ENCODE measurements at places on chromosomes 6 and 20.

DNA sequence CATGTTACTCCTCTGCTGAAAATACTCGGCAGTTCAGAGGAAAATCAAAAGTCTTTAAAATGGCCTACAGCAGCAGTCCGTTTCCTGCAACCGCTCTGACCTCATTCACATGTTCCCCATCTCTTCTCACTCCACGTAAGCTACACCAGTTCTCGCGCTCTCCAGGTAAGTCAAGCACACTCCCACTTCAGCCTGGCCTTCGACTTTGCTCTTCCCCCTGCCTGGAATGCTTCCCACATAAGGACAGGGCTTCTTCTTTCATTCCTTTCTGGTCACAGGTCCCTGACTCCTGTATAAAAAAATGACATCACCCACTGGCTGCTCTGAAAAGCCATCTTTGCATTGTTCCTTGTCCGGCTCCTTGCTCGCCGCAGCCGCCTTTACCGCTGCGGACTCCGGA lies 42.7 kb downstream of the MGME1 start:
- DNase-seq = no peak

DNA sequence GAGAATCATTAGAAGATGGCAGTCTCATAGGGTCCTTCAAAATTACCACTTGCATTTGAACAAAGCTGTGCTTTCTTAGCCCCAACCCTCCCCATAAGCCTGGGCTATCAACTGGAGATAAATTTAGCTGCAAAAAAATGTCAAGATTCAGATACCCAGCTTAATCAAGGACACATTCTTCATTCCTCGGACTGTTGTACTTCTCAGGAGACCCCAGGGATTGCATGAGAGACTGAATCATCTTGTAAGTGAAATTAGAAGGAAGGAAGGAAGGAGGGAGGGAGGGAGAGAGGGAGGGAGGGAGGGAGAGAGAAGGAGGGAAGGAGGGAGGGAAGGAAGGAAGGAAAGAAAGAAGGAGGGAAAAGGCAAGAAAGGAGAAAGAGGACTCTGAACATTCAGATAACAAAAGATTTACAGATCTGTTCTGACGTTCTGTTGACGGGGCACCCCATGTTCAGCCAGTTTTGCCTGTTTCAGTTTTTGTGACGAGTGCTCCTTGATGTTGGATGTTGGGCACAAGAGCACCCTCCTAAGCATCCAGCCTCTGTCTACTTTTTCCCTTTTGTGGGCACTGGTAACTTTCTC lies 498.7 kb downstream of the PREX1 start:
- DNase-seq = no peak

- no peak for DNase-seq
These were observed 79.8 kb upstream of the SCAF8 start for GRCh38 chr6:154653385-154653784.

DNA sequence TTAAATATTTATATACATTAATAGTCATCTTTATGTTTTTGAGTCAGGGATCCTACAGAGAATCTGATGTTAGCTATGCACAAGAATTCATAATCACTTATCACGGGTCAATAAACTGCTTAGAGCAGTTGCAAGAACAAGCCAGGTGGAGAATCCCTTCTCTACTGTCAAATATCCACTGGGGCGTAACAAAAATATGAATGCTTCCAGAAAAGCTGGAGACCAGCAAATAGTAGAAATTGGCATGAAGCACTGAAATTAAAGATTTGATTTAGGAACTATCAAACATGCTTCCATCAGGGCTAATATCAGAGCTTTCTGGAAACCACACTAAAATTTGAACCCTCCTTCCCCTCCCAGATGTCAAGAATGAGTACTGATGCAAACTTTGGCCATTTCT lies 37.3 kb downstream of the ADGRG6 start:
- DNase-seq = no peak
